Esophagus squamous epithelium (tissue), 5 donors: ENCODE measurements at places on chromosomes 6 and 20. TPM values are rescaled to one million over a fixed set of nuclear protein-coding genes. Genes with fewer than 3 reads are reported as not detected.

The COL20A1 gene
- total RNA-seq, result not detected

The LST1 gene
- not detected for total RNA-seq

The TMEM170B gene
- 0.57 TPM for total RNA-seq

The HFE gene
- total RNA-seq, result 2.9 TPM

The MSH5 gene
- total RNA-seq, result 7.9 TPM

The OOEP gene
- total RNA-seq, result 0.35 TPM

The PPIL6 gene
- 2.0 TPM for total RNA-seq

The ELOVL2 gene
- total RNA-seq, result 0.06 TPM

The OR2B6 gene
- not detected for total RNA-seq

The SSTR4 gene
- total RNA-seq, result not detected
